T-helper 22 cell (primary cell): ENCODE measurements at places on chromosomes 16 and 17.

DNA sequence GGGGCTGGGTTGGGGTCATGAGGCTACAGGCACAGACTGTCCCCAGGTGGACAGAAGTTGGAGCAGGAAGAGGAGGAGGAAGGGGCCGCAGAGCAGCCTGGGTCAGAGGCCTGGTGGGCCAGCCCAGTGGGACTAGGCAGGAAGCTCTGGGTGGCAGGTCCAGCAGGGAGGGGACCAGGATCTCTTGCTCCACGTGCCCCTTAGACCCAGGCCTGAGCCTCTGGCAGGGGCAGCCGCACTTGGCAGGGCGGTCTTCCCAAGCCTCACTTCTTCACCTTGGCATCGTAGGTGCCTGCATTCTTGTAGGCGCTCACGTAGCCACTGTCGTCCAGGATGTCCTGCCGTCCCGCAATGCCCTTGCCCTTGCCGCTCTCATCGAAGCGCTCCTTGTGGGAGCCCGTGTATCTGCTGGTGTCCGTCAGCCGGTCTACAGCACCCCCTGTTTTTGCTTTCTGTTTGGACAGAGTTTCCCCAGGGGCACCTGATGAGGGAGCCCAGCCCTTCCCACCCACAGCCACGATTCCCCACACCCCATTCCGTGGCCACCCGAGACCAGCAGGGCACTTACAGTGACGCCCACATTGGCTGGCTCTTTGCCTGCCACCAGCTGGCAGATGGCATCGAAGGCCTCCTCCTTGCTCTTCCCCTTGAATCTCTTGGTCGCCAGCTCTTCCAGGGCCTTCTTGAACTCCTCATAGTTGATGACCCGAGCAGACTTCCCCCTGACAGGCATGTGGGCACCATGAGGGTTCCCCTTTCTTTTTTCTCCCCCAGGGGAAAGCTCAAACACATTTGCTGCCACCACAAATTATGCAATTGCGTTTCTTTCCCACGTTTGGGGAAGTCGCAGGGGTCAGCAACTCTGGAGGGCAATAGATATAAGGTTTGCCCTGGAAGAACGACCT, 3.1 kb downstream of the TPPP3 start:
- no peak for DNase-seq

- DNase-seq = no peak
Observed at GRCh38 chr16:11090232-11090631, 145.9 kb downstream of the CLEC16A start.

- DNase-seq = no peak
Observed at GRCh38 chr16:29837841-29838240, 17.6 kb downstream of the MVP start.

DNA sequence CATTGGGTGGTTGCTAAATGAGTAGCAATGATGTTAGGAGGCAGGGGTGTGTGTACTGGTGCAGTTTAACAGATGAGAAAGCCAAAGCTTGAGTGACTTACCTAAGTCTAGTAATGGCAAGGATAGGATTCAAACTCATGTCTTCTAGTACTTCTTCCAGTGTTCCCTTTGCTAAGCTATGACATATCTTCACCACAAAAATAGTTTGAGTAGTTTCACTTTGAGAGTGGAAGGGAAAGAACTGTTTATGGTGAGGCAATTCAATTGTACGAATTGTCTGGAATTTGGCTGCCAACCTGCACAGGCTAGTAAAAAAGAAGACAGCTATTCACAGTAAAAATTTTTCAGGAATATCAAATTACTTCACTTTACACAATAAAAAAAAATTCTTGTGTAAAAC, 138.0 kb downstream of the NLK start:
- no peak for DNase-seq

DNA sequence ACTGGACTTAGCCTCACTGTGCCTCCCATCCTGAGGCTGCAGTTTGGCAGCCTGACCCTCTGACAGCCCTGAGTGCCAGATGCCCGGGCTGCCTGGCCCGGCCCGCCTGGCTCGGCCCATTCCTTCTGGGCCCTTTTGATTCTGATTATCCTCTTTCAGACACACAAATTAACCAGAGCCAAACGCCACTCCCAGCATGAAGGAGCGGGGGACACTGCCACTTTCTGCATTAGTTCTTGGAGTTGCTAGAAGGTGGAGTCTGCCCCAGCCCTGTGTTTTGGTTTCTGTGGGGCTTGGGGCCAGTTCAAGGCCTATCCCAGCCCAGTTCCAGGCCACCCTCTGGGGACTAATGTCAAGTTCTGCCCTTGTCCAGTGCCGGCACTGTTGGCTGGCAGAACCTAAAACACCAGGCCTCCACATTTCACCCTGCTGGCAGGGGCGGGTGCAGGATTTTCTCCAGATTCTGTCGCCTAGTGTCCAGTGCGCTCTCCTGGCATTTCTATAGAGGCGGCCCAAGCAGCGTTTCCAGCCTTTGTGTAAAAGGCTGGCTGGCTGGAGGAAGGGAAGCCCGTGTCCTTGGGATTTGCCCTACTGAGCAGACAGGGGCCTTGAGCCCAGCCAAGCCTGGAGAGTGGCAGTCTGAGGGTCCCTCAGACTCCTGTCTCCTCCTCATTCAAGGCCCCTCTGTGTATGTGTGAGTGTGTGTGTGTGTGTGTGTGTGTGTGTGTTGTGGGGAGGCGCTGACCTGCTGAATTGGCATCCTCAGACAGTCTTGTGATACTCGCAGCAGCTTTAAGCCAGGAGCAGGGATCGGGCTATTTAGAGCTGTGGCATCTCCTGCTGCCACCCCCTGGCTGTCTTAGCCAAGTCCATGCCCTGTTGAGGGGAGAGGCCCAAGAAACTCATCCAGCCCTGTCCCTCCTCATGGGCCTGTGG, 21.4 kb downstream of the PLCD3 start:
- DNase-seq = no peak

GRCh38 chr17:72565758-72566157, 444.9 kb downstream of the SOX9 start:
- DNase-seq = no peak

DNA sequence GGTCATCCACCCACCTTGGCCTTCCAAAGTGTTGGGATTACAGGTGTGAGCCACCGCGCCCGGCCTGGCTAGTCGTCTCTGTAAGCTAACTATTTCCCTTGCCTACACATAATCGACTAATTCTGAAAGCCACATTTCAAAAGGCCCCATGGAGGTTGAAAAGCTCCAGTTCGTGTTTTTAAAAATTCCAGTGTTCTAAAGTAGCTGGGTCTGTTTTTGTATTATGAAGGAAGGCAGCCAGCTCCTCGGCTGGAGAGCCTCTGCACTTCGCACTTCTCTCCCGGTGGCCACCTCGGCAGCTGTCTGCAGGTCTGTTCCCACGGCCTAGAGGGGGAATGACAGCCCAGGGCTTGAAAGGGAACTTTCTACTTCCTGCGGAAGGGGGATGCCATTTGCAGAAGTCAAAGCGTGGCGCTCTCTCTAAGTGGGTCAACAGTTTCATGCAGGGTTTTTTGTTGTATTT, 16.9 kb downstream of the HASPIN start:
- DNase-seq = peak; percentile 48

GRCh38 chr17:31693433-31694220, 165.4 kb downstream of the COPRS start:
- DNase-seq = no peak

GRCh38 chr16:46614006-46614405, 7.2 kb downstream of the SHCBP1 start:
- no peak for DNase-seq

DNA sequence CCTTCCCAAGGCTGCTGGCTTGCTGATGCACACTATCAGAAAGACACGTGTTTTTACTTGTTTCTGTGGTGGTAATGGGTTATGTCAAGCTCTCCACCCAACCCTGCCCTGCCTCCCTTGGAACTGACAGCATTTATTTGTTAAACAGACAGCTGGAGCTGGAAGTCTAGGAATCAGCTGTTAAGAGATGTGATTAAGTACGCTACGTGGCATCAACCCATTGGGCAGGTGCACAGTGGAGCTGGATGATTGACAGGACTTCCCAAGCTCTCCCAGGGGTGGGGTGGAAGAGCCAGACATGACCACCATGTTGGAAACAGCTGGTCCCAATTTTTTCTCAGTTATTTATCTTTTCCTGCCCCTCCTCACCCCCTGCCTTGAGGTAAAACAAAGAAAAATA, 49.4 kb downstream of the ADAMTS18 start:
- DNase-seq = no peak

GRCh38 chr17:78739331-78739931, 42.6 kb downstream of the CYTH1 start:
- no peak for DNase-seq

- no peak for DNase-seq
Observed at GRCh38 chr17:79819534-79820276, 19.5 kb downstream of the CBX4 start.

- DNase-seq = no peak
Observed at GRCh38 chr16:57265850-57266530, 18.5 kb downstream of the PLLP start.

DNA sequence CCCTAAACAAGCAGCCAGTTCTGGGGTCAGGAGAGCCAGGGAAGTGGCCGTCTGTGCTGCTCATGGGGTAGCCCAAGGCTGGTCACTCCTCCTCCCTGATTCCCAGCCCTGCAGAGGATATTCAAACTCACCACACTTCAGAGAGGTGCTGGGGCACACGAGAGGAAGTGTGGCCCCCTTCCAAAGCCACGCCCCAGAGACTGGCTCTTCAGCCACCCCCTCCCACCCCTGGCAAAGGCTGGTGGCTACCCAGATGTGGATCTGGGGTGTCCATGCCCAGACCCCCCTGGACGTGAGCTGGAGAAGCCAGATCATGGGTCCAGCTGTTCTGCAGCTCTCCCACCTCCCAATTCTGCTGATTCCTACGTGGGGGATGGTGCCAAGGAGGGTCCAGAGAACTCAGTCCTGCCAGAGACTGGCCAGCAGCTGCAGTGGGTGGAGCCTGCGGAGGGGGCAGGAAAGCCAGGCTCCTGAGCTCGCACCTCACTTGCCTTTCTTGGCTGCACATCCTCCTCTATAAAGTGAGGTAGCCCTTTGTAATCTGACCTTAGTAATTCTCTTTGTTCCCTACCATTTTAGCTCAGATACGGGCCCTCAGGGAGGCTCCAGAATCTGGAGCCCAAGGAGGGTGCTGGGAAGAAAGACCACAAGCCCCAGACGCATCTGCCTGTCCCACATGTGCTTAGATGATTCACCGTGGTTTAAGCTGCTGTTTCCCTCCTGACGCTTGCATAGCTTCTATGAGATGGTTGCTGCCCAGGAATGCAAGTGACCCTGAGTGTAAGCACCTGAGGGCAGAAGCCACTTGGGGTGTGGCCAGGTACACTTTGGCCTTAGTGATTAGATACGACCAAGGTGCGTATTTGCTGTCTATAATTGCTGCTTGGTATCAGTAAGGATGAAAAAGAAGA, 15.3 kb downstream of the SDK2 start:
- DNase-seq = no peak

GRCh38 chr17:20157001-20157310, 147.8 kb downstream of the SPECC1 start:
- DNase-seq = no peak

DNA sequence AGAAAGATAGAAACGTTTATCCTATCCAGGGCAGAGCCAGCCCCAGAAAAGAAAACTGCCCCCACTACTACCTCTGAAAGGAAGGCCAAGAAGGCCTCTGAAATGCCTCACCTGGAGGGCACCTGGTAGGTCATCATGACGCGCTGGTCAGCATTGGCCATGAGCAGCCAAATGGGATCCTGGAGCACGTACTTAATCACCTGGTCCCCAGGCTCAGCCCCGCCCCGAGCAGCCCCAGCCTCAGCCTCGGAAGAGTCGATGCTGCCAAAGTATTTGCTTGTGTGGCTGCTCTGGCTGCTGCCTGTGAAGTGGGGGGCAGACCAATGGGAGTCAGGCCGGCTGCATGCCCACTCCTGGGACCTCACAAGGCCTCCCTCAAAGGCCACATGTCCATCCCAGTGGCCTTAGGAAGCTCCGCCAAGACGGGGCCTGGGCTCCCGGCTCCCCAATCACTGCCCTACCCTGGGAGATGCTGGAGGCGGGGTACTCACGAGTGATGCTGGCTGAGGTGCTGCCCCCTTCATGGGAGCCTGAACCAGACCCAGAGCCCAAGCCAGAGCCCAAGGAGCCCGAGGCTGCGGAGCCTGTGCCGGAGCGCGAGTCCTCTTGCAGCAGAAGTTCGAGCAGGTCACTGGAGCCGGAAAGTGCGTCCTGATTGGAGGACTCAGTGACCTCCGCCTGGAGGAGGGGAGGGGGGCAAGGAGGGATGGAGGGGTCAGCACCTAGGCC, 9.9 kb downstream of the PER1 start:
- DNase-seq = no peak

GRCh38 chr17:28076144-28076543, 33.7 kb downstream of the NLK start:
- no peak for DNase-seq

- DNase-seq = no peak
Observed at GRCh38 chr17:50172936-50173334, 7.1 kb downstream of the SGCA start.

- no peak for DNase-seq
Observed at GRCh38 chr17:41707803-41708669, 4.1 kb upstream of the GAST start.

DNA sequence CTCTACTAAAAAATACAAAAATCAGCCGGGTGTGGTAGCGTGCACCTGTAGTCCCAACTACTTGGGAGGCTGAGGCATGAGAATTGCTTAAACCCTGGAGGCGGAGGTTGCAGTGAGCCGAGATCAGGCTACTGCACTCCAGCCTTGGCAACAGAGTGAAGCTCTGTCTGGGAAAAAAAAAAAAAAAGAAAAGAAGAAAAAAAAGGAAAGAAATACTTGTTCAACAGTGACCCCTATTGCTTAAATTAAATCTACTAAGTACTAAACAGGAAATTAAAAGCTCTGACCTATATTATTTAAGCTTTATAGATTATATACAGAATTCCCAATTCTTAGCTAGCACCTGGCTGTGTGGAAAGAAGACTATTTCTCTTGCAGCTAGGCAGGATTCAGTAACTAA, 48.9 kb downstream of the FBXL20 start:
- no peak for DNase-seq

- peak; percentile 91 for DNase-seq
Observed at GRCh38 chr17:6651354-6651918, at the start of the genes C17orf100 and MED31. C17orf100 (plus strand) TSS chr17:6651762; CDS start chr17:6651914, 152 bp downstream. MED31 (minus strand) TSS chr17:6651605; CDS start chr17:6651528, 77 bp downstream.

DNA sequence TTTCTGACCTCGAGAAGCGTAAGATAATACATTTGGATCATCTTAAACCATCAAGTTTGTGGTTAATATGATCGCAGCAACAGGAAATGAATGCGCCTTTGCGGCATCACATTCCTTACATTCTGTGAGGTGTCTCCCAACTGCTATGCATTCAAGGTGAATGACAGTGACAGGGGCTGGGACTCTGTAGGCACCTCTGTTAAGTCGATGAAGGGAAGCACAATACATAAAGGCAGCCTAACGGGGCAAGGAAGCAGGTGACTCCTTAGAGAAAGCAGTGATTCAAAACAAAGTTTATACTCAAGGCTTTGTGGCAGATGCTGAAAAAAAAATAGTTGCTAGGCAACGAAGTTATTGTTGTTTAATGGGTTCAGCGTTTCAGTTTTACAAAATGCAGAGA, 21.6 kb upstream of the EVPL start:
- DNase-seq = no peak

DNA sequence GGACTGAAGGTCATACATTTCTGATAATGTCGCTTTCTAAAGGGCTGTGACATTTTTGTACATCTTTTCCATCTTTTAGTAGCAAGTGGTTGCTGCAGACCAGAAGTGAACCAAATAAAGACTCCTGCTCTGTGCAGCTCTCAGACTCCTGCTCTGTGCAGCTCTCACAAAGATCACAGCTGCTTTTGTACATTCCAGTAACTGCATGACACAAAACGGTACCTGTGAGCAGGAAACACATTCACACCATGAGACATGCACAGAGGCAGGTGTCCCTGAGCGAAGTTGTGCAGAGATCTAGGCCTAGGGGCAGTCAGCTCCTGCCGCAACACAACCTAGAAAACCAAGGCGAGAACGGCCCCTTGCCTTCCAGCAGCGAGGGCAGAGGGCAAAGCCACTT, 67.5 kb downstream of the KLHDC4 start:
- DNase-seq = no peak
